ENCODE measurements at places on chromosomes 4 and X. TPM values are rescaled to one million over a fixed set of nuclear protein-coding genes. Genes with fewer than 3 reads are reported as not detected.

Gene SPANXD
- total RNA-seq = not detected

Gene NDST3
- not detected for total RNA-seq

Gene TEC
- 6.8 TPM for total RNA-seq

Gene TLR1
- total RNA-seq = 2.7 TPM

Gene ARMCX6
- 33.5 TPM for total RNA-seq

Data from LHCN-M2 (cell line).